ENCODE measurements at places on chromosomes 2 and 18. TPM values are rescaled to one million over a fixed set of nuclear protein-coding genes. Genes with fewer than 3 reads are reported as not detected.

RAPGEF4 gene
- 1.8 TPM for total RNA-seq

ERFE gene
- total RNA-seq = 0.09 TPM

SLC30A3 gene
- total RNA-seq = 0.56 TPM

HOXD10 gene
- total RNA-seq = not detected

CYP27C1 gene
- total RNA-seq = 3.8 TPM

RGPD4 gene
- 0.06 TPM for total RNA-seq

PARD3B gene
- total RNA-seq = 2.0 TPM

RFTN2 gene
- total RNA-seq = 8.2 TPM

LYG2 gene
- total RNA-seq = not detected

MATN3 gene
- total RNA-seq = 1.7 TPM

ZNF396 gene
- 2.2 TPM for total RNA-seq

UGT1A3 gene
- not detected for total RNA-seq
